ENCODE measurements at places on chromosomes 16 and 17.
A peak's percentile ranks its signal among the peaks of the same experiment; 100 is the strongest.

DNA sequence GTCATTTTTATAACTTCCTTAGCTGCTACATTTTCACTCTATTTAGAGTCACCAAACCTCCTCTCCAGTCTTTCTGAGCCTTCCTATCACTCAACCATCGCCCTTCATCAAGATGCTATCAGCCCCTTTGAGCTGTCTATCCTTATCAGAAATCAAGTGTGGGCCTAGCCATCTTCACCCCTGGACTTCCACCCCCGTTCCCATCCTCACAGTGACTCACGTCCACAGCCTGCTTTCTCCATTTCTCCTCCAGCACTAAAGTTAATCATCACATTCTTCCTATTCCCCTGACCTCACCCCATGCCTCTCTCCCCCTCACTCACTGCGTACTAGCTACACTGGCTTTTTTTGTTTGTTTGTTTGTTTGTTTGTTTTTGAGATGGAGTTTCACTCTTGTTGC is 2.4 kb upstream of the TEKT3 start:
- DNase-seq, result no peak

DNA sequence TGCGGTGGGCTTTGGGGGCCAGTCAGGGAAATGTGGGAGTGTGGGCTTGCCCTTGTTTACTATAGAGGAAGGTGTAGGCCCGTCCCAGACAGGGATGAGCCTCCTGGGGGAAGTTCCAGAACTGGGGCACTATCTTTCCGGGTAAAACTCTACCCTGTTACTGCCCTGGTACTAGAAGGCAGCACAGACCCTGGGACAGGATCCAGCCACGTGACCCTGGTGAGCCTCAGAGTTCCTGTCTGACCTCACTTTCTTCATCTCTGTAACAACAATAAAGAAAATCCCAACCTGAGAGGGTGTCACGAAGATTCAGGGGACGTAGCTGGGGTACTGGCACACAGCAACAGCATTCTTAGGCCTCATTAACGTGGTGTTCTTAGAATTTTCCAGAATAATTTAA is 239.6 kb upstream of the FOXF1 start:
- no peak for DNase-seq

DNA sequence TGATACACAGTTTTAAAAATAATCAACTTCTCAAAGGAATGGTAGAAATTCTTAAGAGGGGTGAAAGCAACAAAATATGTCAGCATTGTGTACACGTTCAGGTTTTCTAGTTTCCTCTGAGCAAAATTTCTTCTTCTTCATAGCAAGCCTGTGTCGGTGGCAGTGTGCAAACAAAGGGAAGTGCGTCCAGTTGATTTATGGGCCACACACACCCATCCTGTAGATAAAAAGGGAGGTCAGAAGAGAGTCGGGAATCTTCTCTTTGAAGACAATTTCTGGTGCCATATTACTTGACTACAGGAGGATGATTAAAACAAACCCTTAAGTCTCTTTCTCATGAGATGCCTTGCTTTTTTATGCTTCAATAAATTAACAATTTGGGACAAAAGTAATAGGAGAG is 484.1 kb upstream of the SALL1 start:
- no peak for DNase-seq

- DNase-seq, result no peak
Measured at GRCh38 chr17:62618647-62619416, 8.6 kb upstream of the MRC2 start.

GRCh38 chr16:17282247-17282646 is 188.5 kb downstream of the XYLT1 start:
- no peak for DNase-seq

GRCh38 chr16:29910819-29911675 is 10.8 kb downstream of the ASPHD1 start:
- no peak for DNase-seq

DNA sequence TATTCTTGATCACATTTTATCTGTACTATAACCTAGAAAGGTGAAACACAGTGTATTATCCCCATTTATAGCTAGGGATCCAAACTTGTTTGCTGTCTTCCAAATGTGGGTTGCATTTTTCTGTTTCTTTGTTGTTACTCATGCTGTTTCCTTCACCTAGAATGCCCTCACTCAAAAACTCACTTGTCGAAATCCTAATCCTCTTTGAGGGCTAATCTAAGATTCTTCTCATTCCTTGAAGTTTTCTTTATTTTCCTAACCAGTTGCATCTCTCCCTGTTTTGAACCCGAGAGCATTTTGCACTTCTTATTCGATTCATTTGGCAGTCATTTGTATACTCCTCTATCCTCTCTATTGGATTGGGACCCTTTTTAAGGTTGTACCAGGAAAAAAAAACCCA is 9.6 kb downstream of the CALCOCO2 start:
- no peak for DNase-seq

GRCh38 chr16:66152823-66153393 is 213.6 kb upstream of the CDH5 start:
- no peak for DNase-seq

GRCh38 chr17:16488186-16488967 is 3.6 kb downstream of the LRRC75A start:
- no peak for DNase-seq

DNA sequence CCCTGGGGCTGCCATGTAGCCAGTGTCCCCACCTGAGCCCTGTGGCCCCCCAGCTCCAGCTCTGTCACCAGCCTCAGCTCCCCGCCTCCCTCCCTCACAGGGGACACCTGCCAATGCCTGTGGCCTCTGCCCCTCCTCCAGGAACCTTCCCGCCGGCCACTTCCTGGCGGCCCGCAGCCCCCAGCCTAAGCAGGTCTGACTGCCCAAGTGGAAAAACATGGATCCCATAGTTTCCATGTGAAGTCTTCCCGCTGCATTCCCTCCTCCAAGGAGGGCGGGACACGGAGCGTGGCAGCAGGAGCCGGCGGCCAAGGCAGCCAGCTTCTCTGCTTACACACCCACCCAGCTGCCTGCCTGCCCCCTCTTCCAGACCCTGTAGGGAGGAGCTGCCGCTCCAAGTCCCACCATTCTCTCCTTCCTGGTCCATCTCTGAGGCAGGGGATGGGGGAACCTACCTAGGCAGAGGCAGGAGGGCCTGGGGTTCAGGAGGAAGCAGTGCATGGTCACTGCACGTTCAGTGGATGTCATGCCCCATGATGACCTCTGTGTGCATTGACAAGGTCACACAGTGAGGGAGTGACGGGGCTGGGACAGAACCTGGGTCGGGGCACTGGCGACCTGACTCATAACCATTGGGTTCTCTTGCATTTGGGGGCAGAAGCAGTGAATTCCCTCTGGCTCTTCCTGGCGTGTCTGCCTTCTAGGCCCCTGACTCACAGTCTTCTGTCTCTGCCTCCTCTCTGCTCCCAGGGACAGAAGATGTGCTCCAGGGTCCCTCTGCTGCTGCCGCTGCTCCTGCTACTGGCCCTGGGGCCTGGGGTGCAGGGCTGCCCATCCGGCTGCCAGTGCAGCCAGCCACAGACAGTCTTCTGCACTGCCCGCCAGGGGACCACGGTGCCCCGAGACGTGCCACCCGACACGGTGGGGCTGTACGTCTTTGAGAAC is 8.7 kb downstream of the VASN start:
- no peak for DNase-seq

DNA sequence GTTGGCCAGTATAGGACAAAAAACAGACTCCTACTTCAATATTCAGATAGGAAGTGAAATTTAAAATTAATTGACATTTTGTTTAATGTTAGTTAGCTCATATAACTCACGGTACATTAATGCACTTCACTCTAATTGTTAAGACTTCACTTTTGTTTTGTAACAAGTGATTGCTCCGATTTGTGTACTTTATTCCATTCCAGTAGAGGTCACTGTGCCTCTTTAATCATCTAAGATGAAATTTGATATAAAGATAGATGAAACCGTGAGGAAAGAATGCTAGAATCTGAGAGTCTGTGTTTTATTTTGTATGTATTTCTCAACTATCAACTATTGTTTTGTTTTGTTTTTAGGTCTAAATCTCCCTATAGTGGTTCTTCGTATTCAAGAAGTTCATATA is 29.0 kb downstream of the RBBP6 start:
- no peak for DNase-seq

DNA sequence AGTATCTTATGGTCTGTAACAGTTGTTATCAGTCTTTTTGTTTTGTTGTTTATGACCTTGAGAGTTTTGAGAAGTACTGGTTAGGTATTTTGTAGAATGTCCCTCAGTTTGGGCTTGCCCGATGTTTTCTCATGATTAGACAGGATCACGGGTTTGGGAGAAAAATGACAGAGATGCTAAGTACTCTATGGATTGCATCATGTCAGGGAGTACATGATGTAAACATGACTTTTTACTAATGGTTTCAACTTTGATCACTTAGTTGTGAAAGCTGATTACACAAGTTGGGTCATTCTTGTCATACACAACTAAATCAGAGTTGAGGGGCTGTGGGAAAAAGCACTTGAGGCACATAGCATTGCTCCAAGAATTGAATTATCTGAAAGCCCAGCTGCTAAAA is 94.7 kb upstream of the SIAH1 start:
- no peak for DNase-seq

DNA sequence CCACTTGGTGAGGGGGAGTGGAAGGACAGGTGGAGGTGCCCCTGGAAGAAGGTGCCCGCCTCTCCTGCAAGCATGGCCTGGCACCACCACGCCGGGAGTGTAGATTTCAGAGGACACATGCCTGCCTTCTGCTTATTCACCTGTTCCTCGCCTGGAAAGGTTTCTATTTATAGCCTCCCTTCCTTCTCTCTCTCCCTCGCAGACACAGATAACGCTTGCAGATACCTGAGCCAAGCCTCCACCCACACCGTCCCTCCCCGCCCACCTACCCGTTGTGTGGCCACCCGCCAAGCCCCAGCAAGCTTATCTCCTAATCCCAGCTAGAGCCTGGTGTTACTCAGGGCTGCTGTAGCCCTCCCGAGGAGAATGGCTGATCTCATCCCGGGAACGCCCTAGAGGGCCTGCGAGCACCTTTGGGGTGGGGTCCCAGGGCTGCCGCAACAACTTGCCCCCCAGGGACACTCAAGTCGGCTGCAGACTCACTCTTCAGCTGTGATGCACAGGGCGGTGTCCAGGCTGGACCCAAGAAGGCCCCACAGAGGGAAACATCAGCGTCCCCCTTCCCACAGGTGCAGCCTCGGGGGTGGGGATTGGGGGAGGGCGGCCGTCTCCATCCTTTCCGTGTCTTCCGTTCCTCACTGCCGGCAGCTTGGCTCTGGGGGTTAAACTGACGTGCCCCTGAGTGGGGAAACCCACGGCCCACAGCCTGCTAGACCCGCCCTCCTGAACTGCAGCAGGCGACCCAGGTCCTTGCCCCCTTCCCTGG is 1.9 kb upstream of the SNAI3 start:
- DNase-seq, result no peak

GRCh38 chr16:72827866-72828265 is 220.1 kb downstream of the ZFHX3 start:
- no peak for DNase-seq

DNA sequence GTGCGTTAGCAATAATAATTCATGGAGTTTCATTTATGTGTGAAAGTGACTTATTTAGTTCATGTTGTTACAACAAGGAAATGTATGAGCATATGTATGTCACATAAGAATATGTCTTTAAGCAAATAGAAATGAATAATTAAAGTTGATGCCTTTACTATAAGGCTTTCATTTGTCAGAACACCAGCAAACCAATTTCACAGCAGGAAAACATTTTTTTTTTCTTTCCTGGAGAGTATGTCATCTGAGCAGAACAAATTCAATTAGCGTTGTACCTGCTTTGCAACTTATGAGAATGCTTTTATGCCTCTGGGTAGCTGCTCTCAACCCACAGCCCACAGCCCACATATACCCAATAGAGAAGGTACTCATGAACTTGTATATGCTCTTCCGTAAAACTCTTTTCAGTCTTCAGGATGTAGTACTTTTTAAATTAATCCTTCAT is 26.3 kb upstream of the APOH start:
- DNase-seq, result peak; percentile 10

DNA sequence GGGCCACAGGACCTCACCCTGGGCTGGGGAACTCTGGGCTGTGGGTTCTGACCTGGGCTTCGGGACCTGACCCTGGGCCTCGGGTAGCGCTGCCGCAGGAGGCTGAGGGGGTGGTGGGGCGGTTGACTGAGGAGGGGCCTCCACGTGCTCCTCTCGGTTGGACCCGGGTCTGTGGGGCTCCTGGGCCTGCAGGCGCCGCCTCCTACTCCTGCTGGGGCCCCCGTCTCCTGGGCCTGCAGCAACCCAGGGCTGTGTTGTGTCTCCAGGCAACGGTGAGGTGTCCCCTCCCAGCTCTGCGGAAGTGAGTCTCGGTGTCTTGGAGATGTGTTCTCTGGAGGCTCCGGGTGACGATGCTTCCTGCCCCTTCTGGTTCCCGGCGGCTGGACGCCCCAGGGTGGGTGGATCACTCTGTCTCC is 41.5 kb upstream of the GNG13 start:
- DNase-seq, result no peak

Measured in CD4-positive, alpha-beta T cell treated with Interleukin-12 subunit alpha and Interleukin-12 subunit beta, for 1 hour (primary cell).